Activated CD8-positive, alpha-beta memory T cell treated with anti-CD3 and anti-CD28 coated beads for 1 hour (primary cell): ENCODE measurements at places on chromosomes 5 and 9.

- DNase-seq, result no peak
These were observed 94.1 kb downstream of the RXRA start for GRCh38 chr9:134420281-134420845.

DNA sequence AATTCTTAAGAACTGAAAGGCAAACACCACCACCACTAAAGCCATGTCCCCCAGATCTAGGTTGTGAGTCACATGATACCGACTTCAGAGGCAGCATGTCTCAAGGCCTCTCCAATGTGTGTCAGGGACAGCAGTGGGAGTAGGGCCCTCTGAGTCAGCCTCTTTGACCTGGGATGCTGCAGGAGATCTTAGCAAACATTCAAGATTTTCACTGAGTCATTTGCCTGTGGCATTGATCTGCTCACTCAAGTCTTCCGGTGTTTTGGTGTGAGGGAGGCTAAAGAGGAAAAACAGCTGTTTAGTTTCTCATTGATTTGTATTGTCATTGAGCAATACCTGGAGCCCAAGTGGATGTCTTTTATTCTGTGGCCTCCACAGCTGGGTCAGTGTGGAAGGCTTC is 36.1 kb downstream of the TMC1 start:
- no peak for DNase-seq

- DNase-seq, result peak; percentile 32
These were observed 2.1 kb downstream of the MXD3 start for GRCh38 chr5:177309351-177310191.

DNA sequence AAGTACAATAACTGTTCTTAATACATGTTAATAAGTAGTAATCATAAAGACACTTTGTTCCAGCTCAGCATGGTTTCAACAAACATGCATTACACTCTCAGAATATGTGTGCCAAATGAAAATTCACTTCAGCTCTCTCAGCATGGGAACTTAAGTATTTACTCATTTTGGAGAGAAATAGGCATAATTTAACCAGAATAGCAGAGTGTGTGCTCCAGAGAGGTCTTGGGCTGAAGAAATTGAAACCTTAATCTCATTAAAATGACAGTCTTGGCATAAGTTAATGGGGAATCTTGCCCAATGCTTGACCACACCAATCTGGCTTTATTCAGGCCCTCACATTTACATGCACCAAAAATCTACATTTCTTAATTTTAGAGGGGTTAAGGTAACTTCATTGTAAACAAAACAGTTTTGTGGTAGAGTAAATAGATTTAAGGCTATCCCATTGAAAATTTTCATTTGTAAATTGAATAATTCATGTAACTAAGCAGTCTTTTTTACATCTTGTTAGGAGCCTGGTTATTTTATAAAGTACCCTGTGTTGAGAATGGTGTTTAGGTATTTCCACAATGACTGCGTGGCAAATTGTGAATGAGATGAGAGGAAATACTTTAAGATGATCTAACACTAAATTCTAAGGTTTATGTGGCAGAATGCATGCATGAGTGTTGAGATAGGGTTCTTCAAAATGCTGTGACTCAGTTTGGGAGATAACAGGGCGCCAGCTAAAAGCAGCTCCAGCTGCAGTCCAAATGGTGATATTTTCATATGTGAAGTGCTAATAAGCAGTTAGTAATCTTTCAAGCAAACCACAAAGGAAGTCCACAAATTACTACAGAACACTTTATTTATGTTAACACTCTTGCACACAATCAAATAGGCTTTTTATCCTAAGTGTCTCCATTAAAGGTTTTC is 11.3 kb upstream of the LOX start:
- no peak for DNase-seq

DNA sequence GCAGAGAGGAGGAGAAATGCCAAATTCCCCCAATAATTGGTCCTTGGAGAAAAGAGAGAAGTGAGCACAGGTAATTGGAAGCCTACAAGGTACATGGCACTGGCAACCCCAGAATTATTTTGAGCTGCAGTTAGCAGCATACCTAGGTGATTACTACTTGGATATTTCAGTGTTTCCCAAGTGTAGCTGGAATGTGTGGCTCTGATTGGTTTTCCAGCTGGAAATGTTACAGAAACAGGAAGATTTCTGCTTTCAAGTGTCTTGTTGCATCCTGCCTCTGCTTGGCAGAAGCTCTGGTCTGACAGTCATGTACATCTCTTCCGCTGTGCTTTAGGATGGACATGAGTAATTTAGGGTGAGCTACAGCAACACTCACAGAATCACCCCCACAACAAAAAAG is 262.1 kb downstream of the ENC1 start:
- DNase-seq, result no peak

GRCh38 chr9:20023961-20024571 is 235.2 kb upstream of the SLC24A2 start:
- no peak for DNase-seq
